ENCODE measurements at places on chromosomes 6 and 20.

DNA sequence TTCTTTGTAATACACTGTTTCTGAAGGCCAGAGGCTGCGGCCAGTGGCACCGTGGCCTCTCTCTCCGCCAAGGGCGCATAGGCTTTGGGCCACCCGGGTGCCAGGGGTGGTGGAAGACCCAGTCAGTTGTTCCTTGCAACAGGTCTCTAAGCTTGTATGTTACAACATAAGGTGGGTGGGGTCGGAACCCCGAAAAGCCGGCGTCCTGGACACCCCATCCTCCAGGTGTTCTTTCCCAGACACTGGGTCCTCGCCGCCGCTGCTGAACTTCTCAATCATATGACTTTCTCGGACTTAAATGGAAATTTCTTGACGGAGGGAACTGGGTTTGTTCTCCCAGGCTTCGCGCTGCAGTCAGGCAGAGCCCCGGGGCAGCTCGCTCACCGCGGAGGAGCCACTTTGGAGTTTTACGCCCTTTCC lies 983 bp upstream of the KCNQ5 start:
- ATAC-seq, result no peak

- no peak for ATAC-seq
These were observed 94.0 kb upstream of the HIVEP1 start for GRCh38 chr6:11917951-11918738.

DNA sequence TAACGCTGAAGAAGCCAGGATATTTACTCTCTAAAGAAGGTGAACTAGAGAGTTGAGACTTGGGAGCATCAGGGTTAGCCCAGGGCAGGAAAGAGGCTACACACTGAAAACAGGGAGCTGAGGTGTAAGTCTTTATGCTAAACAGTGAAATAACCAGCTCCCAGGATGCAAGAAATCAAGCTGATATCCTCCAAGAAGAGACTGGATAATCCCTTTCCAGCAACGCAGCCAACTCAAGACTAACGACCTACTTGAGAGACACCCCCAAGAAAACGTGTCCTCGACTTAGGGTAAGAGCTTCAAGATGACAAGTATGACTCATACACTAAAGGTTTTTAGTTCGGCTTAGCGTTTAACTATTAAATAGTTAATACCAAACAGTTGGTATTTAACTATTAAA lies 202.2 kb downstream of the TASP1 start:
- ATAC-seq, result no peak

DNA sequence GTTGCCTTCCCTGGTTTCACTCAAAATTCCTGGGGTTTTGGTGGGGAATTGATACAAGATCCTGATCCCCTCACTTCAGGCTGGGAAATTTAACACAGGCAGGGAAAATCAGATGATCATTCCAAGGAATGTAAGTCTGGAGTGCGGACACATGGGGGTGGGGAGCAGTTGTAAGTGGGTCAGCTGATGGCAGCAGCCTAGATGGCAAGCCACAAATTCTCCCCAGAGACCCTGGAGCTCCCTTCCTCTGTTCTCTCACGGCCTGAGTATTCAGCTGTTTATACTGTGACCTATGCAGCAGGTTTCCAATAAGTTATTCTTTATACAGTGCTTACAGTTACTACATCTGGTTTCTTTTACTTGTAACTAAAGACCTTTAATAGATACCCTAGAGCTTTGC lies 144.9 kb downstream of the SH3BGRL2 start:
- ATAC-seq, result no peak

GRCh38 chr20:14573676-14574075 lies 236.3 kb upstream of the FLRT3 start:
- no peak for ATAC-seq

- ATAC-seq, result no peak
These were observed 10.7 kb upstream of the MLIP start for GRCh38 chr6:54100411-54101006.

Data from activated CD4-positive, CD25-positive, alpha-beta regulatory T cell treated with anti-CD3 and anti-CD28 coated beads, Interleukin-2, amount 50 U/mL, for 24 hours (primary cell).